Stimulated activated CD8-positive, alpha-beta memory T cell treated with anti-CD3 and anti-CD28 coated beads, Interleukin-4, amount 100 ng/mL, for 1 hour (primary cell): ENCODE measurements at places on chromosomes 6 and 20.
A peak's percentile ranks its signal among the peaks of the same experiment; 100 is the strongest.

- DNase-seq, result no peak
These were observed 4.5 kb upstream of the ZNF451 start for GRCh38 chr6:57085471-57085870.

DNA sequence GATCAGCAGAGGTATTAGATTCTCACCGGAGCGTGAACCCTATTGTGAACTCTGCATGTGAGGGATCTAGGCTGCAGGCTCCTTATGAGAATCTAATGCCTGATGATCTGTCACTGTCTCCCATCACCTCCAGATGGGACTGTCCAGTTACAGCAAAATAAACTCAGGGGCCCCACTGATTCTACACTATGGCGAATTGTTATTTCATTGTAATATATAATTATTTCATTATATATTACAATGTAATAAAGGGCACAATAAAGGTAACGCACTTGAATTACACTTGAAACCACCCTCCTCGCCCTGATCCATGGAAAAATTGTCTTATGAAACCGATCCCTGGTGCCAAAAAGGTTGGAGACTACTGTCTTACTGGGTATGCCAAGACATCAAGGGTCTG, 18.6 kb downstream of the PRKN start:
- no peak for DNase-seq

GRCh38 chr6:338815-339262, 46.6 kb downstream of the DUSP22 start:
- DNase-seq, result no peak

DNA sequence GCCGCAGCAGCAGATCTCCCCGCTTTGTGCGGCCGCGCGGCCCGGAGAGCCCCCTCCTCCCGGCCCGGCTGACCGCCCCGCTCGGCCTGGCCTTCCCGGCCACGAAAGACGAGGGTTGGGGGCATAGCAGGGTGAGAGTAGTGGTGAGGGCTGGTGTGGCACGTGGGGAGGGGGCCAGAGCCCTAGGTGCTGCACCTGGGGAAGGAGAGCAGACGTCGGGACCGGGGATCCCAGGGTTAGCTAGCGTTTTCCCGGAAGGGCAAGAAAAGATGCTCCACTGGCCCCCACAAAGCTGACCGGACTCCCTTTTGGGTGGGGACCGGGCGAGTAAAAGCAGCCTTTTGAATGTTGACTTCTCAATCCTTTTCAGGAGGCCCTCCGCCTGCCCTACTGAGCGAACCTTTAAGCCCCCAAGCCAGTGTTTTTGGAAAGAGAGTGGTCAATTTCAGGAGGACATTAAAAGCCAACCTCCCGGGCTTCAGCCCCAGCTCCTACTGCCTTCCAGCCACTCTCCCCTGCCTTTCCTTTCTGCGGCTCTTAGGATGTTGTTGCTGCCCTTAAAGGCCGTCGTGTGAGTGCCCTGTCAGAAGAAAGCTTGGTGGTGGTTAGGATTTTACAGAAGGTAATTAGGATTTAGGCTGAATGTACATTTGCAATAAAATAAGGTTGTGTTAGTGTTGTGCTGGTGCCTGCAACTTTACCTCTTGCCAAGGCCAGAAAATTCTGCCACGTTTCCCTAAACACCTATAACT, 648 bp upstream of the BACH2 start:
- no peak for DNase-seq

- DNase-seq, result no peak
These were observed 40.5 kb downstream of the CBLN4 start for GRCh38 chr20:55964790-55965189.

- DNase-seq, result no peak
These were observed 155.7 kb upstream of the PRSS16 start for GRCh38 chr6:27091661-27092315.

GRCh38 chr6:112145080-112145573, 57.7 kb downstream of the FAM229B start:
- DNase-seq, result no peak

- DNase-seq, result no peak
These were observed 838.2 kb downstream of the MAFB start for GRCh38 chr20:39850821-39851330.

GRCh38 chr6:26543953-26544352, 5.8 kb downstream of the HMGN4 start:
- DNase-seq, result no peak

GRCh38 chr6:137866200-137866913, 702 bp upstream of the TNFAIP3 start:
- DNase-seq, result peak; percentile 54
